ENCODE measurements at places on chromosomes 6 and 20.

DNA sequence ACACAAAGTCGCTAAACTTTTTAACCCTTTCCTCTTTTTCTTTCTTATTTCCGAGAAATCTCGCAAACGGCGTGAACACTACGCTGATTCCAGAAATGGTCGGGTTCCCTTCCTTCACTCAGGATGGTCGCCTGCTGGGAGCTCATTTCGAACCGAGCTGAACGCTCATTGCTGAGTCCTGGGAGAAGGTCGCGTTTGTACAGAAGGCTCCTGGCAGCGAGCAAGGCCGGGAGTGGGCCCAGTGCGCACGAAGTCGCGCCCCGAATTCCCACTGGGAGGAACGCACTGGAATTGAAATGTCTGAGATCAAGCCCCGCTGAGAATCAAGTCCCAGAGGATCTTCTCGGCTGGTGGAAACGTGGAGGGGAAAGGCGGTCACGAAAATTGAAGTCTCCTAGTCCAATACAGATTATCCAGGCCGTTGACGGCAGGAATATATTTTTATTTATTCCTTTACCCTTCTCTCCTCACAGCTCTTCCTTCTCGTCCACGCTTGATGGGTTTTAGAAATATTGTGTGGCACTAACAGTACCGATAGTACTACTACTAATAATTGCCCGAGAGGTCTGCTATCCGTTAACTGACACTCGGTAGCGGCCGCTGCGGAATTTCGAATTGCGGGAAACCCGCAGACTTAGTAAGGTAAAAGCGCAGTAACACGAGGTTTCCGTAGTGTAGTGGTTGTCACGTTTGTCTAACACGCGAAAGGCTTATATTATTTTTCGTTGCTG is 207.2 kb upstream of the ZNF184 start:
- DNase-seq: no peak

DNA sequence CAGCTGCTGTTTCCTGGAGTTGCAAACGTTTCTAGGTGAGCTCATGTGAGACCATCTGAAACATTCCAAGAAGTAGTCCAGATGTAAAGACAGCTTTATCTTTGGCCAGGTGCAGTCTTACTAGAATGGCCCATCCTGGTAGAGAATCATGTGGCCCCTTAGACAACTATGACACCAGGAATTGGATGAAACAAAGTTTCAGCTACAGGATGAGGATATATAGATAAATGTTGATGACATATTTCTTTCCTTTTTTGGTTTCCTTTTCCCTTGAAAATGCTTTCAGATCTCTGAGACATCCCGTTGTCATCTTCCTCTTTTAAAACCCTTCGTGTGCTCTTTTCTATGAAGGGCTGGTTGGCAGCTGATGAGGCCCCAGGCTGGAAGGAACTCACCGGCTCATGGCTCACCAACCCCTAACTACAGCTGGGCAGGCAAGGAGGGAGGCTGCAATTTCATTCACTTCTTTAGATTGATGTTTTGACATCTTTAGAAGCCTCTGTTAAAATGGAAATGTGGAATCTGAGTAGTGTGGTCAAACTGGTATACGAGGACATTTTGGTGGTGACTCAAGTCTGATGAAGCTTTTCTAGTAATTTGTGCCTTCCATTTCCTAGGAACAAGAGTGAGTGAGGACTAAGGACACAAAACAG is 167.9 kb upstream of the TNFAIP3 start:
- DNase-seq: peak; percentile 26

GRCh38 chr6:3841711-3842565 is 7.2 kb upstream of the FAM50B start:
- peak; percentile 76 for DNase-seq

DNA sequence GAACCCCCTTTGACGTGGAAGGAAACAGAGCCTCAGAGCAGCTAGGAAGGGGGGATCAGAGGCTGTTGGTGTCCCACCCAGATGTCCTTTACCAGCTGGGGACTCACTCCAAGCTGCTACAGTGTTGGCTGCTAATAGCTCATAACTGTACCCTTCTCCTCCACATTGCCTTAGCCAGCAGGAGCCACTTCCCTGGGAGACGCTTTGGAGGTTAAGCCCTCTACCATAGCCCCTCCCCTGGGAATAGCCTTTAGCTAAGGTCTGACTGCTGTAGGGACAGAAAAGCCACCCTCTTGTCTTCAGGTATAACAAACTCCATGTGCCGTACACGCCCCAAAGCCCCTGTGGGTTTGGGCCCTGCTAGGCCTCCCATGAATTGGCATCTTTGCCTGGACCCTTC is 238.6 kb downstream of the LRFN2 start:
- DNase-seq: no peak

DNA sequence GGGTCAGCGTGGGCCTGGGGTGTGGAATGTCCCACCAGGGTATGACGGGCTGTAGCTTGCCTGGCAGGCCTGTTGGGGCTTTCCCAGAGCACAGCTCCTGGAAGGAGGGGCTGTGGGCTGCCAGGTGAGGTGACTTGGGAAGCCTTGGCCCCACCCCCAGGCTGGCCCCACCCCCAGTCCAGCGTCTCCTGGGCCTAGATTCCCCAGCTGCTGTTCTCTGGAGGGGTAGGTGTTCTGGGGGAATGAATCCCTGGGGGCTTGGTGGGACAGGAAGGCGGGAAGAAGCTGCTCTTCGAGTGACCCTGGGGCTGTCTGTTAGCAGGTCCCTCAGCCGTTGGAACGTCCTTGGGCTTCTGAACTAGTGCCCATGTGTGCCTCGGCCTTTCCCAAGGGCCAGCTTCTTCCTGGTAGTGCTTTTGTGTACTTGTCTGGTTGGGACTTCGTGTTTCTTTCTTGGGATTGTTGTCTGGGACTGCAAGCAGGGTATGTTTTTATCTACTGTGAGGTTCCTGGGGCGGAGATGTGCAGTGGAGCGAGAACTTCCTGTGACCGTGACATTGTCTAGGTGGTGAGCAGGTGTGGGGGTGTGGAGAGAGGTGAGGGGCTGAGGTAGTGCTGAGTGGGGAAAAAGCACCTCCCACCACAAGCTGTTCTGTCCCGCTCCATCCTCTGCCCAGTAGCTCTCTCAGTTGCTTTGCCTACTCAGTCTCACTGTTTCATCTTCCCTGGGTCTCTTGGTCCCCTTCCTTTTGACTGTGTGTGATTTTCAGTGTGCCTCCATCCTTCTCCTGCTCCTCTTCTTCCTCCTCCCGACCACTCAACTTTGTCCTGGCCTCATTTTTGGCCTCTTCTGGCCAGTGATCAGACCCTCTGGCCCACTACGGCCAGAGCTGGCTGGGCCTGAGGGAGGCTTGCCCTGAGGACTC is 1.3 kb upstream of the DDR1 start:
- DNase-seq: no peak

GRCh38 chr6:144007478-144008119 is 460 bp downstream of the PLAGL1 start:
- DNase-seq: no peak

DNA sequence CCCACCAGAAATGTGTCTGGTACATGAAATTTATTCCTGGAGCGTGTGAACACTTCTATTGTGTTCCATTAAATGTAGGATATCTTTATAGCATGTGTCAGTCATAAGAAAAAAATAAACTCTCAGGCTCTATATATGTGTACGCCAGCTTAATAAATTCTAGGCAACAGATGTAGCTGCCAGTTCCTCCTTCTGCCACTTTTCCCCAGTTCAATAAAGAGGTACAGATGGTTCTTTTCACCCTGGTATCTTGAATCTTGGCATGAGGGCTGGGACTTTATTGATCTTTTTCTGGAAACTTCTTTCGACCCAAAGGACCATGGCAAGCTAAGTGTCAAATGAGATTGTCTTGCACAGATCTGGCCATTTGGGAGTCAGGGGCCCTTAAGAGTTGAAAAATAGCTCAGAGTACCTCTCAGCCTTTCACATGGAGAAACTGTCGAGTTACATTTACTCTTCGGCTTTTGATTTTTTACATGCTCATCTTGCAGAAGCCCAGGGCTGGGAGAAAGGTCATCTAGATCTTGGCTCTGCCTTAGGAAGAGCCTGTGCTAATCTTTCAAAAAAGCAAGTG is 240.9 kb downstream of the DOK5 start:
- DNase-seq: no peak
